Choroid plexus epithelial cell (primary cell): ENCODE measurements at places on chromosomes 2 and 18.

DNA sequence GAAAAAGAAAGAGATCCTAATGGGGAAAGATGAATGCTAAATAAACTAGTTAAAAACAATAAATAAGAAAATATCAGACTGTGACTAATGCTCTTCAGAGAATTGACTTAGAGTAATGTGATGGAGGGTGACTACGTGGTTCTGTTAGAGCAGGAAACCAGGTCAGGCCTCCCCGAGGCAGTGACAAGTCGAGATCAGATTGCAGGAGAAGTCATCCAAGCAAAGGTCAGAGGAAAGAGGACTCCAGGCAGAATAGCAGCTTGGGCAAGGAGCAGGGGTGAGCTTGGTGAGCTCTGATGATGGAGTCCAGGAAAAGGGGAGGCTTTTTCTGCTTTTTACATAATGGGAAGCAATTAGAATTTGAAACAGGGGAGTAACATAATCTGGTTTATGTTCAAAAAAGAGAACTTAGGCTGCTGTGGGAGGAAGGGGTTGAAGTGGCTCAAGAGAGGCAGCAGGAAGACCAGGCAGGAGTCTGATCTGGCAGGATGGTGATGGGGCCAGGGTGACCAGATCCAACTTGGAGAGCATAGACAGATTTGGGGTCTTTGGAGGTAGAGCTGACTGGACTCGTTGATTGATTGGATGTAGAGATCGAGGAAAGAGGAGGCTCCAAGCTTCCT lies 27.3 kb upstream of the ITGB6 start:
- peak; percentile 87 for DNase-seq

DNA sequence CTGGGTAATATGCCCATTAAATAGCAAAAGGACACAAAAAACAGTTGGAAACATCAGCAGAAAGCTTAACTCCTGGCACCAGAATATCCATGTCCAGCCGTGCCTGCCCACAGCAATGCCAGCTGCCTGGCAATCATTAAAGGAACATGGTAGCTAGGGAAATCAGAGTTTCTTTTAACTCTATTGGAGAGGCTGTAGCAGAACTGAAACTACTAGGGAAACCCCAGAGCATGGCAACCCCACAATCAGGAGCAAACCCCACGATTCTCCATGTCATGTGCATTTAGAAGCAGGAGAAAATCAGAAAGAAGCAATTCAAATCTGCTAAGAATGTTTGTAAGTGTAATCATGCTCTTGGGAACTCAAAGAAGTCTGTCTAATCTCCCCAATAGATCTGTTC lies 409.0 kb upstream of the SMIM21 start:
- DNase-seq, result no peak

DNA sequence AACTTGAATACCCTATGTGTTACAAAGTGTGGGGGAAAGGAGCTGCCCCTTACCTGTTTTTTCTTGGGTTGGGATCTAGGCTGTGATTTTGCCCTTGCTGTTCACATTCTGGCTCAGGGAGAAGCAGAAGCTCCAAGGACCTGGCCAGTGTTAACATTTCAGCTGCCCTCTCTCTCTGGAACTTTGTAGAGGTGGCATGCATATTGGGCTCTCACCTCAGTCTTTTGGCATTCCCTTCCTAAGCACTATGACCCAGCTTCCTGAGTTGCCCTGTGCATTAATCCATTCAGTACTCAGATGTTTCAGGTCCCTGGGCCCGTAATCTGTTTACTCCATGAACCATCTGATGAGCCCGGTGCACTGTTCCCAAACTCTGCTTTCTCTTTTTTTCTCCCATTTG lies 12.1 kb downstream of the LCLAT1 start:
- no peak for DNase-seq

DNA sequence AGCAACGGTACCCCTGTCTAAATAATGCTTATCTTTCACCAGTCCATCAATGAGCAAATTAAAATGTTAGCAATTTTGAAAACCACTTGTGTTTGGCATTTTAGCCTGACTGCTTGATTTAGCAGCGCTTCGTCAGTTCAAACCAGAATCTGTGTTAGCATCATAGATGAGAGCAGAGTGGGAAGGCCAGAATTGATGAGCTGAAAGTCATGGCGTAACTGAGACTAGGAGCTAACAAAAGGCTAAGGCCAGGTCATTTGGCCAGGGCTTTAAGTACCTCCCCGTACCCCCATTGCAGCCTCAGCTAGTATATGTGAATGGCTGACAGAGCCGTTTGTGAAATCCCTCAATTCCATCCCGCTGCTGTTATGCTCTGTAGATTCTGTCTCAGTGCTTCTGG lies 16.0 kb downstream of the APCDD1 start:
- no peak for DNase-seq

GRCh38 chr2:32981612-32982011 lies 34.9 kb downstream of the LTBP1 start:
- no peak for DNase-seq

GRCh38 chr2:54569745-54570301 lies 113.7 kb downstream of the SPTBN1 start:
- DNase-seq, result no peak

GRCh38 chr2:64210816-64211215 lies 66.6 kb upstream of the PELI1 start:
- no peak for DNase-seq

GRCh38 chr18:36099311-36099710 lies 29.8 kb downstream of the SLC39A6 start:
- DNase-seq, result no peak

DNA sequence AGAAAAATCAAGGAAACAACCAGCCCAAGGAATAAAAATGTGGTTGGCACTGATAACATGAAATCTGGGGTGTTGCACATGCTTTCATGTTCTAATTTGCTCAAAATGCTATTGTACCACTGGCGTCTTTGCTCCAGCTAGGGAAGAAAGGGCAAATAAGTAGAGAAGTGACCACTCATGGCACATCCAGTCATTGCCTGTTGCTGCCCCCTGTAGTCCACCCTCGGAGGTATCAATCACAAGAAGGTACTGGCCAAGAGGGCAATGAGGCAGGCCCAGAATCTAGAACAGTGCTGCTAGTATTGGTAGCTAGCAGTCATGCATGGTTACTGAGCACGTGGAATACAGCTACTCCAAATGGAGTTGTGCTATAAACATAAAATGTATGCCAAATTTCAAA lies 213.4 kb downstream of the CDCA7 start:
- peak; percentile 30 for DNase-seq

- no peak for DNase-seq
These were observed 3.0 kb downstream of the MBD5 start for GRCh38 chr2:148023861-148024260.

- no peak for DNase-seq
These were observed 45.6 kb downstream of the LCLAT1 start for GRCh38 chr2:30492619-30493018.

GRCh38 chr18:59951591-59951990 lies 51.8 kb downstream of the PMAIP1 start:
- DNase-seq, result no peak

GRCh38 chr2:174246944-174247381 lies 1.4 kb downstream of the OLA1 start:
- DNase-seq, result no peak

- DNase-seq, result no peak
These were observed 34.7 kb downstream of the INPP4A start for GRCh38 chr2:98479371-98479770.

- DNase-seq, result no peak
These were observed 50.9 kb downstream of the MARCO start for GRCh38 chr2:118992740-118993391.

DNA sequence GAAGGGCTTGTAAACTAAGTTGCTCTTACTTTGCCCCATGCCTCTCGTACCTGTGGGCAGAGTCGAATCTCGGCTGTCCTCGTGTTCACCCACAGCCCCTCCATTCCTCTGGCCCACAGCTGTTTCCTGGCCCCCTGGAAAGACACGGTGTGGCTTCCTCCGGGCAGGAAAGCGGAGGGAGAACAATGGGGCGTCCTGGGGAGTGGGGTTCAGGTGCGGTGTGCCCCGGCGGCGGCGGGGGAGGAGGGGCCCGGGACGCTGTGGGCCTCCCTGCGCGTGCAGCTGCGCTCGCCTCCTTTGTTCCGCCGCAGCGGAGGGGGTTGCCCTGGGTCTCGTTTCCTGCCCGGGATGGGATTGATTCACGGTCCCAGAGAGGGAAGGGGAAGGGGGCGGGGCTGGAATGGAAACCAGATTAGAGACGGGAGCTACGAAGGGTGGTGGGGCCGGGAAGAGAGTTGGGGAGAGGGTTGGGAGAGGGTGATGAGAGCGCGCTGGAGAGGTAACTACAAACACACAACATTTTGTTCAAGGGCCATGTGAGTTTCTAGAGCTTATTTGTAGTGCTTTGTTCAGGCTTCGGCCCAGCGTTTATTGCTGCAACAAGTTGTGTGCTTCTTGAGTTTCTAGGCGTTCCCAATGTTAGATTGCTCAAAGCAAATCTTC lies 796 bp downstream of the MYO1B start:
- DNase-seq, result peak; percentile 68

GRCh38 chr18:39105104-39105503 lies 1539.5 kb upstream of the CELF4 start:
- DNase-seq, result no peak

- no peak for DNase-seq
These were observed 56.2 kb downstream of the DDX1 start for GRCh38 chr2:15647622-15648590.

- peak; percentile 96 for DNase-seq
These were observed 128.3 kb downstream of the AFF3 start for GRCh38 chr2:100013892-100014677.

- DNase-seq, result no peak
These were observed 51.0 kb downstream of the PRELID3A start for GRCh38 chr18:12458771-12459170.

- DNase-seq, result peak; percentile 66
These were observed 56.1 kb downstream of the DYNAP start for GRCh38 chr18:54647176-54647575.

DNA sequence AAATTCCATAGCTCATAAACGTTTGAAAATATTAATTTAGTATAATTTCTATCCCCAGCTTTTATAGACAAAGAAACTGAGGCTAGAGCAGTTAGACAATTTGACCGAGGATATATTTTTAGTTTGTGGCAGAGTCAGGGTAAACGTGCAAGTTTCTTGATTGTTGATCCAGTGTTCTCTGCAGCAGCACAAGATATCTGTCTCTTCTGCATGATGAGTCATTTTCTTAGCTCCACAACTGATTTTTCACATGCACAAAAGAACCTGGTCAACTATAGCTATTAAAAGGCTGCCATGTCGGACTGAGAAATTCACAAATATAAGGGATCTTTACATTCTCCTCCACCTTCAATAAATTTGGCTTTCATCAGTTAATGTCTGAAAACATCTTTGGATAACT lies 143.4 kb upstream of the CYP26B1 start:
- peak; percentile 76 for DNase-seq

GRCh38 chr18:23864624-23865023 lies 149.9 kb upstream of the TTC39C start:
- no peak for DNase-seq

GRCh38 chr18:33835419-33835818 lies 257.4 kb downstream of the ASXL3 start:
- DNase-seq, result no peak

DNA sequence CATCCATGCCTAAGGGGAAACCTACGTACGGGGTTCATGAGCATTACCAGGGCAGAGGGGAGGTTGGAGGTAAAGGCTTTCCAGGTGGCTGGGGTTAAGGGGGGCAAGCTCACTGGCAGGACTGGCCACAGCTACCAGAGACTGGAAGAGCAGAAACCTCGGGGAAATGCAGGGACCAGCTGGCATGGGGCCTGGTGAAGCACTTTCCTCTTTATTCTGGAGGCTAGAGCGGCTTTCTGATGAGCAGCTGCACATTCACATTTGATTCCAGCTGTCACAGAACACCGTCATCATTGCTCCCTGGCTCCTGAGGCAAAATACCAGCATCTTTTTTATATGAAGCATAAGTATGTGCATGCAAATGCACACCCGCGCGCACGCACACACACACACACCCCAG lies 28.7 kb upstream of the LRRC30 start:
- DNase-seq, result no peak

DNA sequence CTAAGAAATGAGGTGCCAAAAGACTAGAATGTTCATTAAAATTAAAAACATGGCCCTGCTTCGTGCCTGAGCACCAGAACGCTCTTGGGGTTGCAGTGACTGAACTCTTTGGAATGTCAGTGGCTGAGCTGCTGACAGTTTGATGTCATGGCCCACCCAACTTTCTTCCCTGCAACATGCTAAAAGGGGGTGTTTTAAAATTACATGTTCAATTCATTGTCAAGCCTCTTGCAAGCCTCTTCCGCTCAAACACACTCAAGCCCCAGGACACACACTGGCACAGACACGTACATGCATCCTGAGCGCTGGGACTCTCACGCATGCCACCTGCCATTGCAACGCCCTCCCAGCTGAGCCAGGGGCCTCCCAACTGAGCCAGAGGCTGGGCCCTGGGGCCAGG lies 12.6 kb downstream of the RUFY4 start:
- peak; percentile 80 for DNase-seq

DNA sequence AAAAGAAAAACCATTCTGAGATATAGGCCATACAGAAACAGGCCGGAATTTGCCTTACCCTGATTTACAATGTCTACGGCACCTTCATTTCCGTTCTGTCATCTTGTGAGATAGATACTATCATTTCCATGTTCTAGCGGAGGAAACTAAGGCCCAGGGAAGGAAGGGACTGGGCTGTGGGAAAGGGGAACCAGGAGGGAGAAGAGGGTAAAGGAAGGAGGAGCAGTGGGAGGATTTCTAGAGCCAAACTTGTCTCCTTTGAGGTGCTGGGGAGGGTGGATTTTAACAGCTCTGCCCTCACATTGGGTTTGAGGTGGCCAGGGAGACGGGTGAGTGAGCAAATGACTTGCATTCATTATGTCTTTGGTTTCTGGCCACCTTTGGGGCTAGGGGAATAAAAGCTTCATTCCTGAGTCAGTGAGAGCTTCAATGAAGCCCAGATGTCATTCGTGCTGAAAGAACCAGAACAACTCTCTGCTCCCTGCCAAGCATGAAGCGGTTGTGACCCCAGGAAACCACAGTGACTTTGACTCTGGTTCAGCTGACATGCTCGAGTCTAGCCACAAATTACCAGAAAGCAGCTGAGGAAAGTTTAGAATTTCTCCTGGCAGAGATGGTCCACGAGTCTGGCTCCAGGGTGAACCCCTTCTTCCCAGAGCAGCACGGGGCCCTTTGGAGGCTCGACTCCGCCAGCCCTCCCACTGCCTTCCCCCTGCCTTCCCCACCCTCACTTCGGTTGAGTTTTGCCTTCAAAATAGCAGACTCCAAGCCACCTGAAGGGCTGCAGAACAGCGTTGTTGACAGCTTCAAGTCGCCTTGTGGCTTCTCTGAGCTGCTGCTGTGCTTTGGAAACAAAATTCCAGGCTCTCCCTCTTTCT lies 3.8 kb downstream of the ACTG2 start:
- DNase-seq, result peak; percentile 96

GRCh38 chr2:64987001-64987955 lies 1.9 kb upstream of the SLC1A4 start:
- DNase-seq, result peak; percentile 50
